ENCODE measurements at places on chromosomes 3 and 15. TPM values are rescaled to one million over a fixed set of nuclear protein-coding genes. Genes with fewer than 3 reads are reported as not detected.

MTHFS gene
- 11.3 TPM for total RNA-seq

WNT7A gene
- not detected for total RNA-seq

TLR9 gene
- total RNA-seq: not detected

SLC12A8 gene
- 15.9 TPM for total RNA-seq

GPR156 gene
- 0.94 TPM for total RNA-seq

HSPBAP1 gene
- 3.4 TPM for total RNA-seq

SAMD7 gene
- total RNA-seq: not detected

EBLN2 gene
- total RNA-seq: 3.2 TPM

COL7A1 gene
- total RNA-seq: 125 TPM

CLASP2 gene
- 40.7 TPM for total RNA-seq

TRPC1 gene
- total RNA-seq: 0.95 TPM

EXD1 gene
- total RNA-seq: not detected

REC114 gene
- total RNA-seq: not detected

GAP43 gene
- total RNA-seq: not detected

GRM2 gene
- total RNA-seq: 0.04 TPM

ACP3 gene
- 83.6 TPM for total RNA-seq

XCR1 gene
- total RNA-seq: not detected

ACAN gene
- total RNA-seq: 2.6 TPM

PCBP4 gene
- total RNA-seq: 18.2 TPM

ATP13A5 gene
- 0.35 TPM for total RNA-seq

ACKR2 gene
- total RNA-seq: 2.7 TPM

ITGA11 gene
- 2.9 TPM for total RNA-seq

TMC3 gene
- not detected for total RNA-seq

RPP25 gene
- total RNA-seq: 12.5 TPM
